ENCODE measurements at places on chromosomes 2 and 18. TPM values are rescaled to one million over a fixed set of nuclear protein-coding genes. Genes with fewer than 3 reads are reported as not detected.

DNA sequence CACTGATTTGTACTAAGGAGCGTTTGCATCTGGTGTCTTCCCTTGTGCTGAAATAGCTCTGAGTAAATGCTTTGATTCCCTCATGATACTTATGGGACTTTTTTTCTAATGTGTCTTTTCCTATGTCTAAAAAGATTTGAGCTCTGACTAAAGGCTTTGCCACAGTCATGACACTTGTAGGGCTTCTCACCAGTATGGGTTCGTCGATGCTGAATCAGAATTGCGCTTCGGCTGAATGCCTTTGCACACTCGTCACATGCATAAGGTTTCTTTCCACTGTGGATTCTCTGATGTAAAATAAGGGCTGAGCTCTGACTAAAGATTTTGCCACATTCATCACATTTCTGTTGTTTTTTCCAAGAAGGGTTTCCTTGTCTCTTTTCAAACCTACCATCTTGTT is 8.0 kb downstream of the ZNF396 start:
- no peak for DNase-seq

Gene KCNG2
- total RNA-seq: 0.17 TPM

- no peak for DNase-seq
Observed at GRCh38 chr2:189134485-189134884, 45.1 kb downstream of the COL5A2 start.

Gene PPM1G
- 57.4 TPM for total RNA-seq

Gene FAHD2A
- total RNA-seq: 29.9 TPM

DNA sequence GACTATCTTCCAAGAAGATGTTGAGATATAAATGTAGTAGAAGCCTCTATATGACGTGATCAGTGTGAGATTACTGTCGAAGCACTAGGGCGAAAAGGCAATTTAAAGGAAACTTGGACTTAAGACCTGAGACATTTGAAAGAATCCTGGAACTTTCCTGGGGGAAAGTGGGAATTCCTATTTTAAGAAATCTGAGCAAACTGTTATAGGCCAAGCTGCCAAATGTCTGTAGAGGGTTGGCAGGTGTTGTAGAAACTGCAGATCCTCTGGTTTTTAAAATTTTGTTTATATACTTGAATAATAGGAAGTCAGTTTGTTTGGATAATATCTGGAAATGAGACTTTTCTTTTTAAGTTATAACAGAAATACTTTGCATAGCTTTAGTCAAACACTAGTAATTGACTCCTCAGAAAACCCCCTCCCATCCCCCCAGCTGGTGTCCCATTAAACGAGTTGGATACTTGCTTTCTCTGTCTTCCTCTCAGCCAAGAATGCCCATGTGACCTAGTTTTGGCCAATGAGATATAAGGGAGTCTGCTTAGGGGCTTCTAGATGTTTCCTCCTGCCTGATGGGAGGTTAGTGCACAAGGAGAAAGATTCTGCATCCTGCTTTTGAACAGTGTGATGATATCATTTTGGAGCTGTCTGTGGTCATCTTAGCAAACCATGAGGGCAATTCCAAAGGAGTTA is 61.2 kb downstream of the MOGAT1 start:
- no peak for DNase-seq

- no peak for DNase-seq
Observed at GRCh38 chr2:76268902-76269620, 558.3 kb upstream of the GCFC2 start.

Gene IL1RL1
- 2.2 TPM for total RNA-seq

Measured in ovary (tissue), 10 donors.